DND-41 (cell line): ENCODE measurements at places on chromosomes 11 and 22.

GRCh38 chr11:61037441-61038093 is 64.7 kb upstream of the CD5 start:
- no peak for DNase-seq

GRCh38 chr11:101438126-101438525 is 145.7 kb downstream of the TRPC6 start:
- no peak for DNase-seq

- DNase-seq: no peak
Observed at GRCh38 chr22:38066381-38067027, 9.3 kb downstream of the PICK1 start.

DNA sequence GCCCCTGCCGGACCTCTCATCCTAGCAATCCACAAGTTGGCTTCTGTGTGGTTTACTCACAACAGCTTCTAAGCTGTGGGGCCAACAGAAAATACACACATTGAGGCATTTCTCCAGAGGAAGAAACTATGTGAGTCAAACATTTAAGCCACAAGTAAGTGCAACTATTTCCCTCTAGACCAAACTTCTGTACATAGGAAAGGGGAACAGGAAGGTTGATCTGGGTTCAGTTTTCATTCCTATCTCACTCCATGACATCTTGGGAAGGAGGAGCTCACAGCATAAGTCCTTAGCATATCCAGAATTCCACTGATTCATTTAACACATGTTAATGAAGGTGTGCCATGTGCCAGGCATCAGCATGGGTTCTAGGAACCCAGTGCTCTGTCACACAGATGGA is 72.8 kb upstream of the PICALM start:
- DNase-seq: no peak

- DNase-seq: no peak
Observed at GRCh38 chr11:70024773-70025045, 53.4 kb upstream of the ANO1 start.

GRCh38 chr11:65454696-65455456 is 32.3 kb downstream of the NEAT1 start:
- peak; percentile 80 for DNase-seq

GRCh38 chr11:12189543-12190235 is 79.3 kb downstream of the MICAL2 start:
- DNase-seq: no peak

DNA sequence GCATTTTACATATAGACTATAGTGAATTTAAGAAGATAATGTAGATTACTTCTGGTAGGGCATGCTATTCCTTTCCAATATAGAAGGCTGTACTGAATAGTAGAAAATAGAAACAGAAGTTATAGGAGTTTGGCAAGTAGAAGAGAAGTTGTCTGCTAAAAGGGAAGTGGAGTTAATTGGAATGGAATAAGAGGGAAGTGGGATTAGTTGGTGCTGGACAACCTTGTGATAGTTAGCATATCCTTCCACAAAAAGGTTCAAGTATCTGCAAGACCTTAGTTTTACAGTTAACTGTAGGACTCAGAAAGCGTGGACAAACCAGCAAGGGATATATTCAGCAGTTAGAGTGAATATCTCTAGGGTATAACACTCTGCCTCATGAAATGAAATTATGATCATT is 185.5 kb downstream of the SWAP70 start:
- no peak for DNase-seq

- DNase-seq: no peak
Observed at GRCh38 chr11:119928047-119928446, 199.0 kb upstream of the NECTIN1 start.

GRCh38 chr22:37063431-37064420 is 12.2 kb downstream of the KCTD17 start:
- DNase-seq: peak; percentile 23

GRCh38 chr22:45009606-45010531 is at the start of gene PHF21B:
PHF21B (minus strand) TSS chr22:45010005; CDS start chr22:45009549, 456 bp downstream.
- DNase-seq: peak; percentile 89

DNA sequence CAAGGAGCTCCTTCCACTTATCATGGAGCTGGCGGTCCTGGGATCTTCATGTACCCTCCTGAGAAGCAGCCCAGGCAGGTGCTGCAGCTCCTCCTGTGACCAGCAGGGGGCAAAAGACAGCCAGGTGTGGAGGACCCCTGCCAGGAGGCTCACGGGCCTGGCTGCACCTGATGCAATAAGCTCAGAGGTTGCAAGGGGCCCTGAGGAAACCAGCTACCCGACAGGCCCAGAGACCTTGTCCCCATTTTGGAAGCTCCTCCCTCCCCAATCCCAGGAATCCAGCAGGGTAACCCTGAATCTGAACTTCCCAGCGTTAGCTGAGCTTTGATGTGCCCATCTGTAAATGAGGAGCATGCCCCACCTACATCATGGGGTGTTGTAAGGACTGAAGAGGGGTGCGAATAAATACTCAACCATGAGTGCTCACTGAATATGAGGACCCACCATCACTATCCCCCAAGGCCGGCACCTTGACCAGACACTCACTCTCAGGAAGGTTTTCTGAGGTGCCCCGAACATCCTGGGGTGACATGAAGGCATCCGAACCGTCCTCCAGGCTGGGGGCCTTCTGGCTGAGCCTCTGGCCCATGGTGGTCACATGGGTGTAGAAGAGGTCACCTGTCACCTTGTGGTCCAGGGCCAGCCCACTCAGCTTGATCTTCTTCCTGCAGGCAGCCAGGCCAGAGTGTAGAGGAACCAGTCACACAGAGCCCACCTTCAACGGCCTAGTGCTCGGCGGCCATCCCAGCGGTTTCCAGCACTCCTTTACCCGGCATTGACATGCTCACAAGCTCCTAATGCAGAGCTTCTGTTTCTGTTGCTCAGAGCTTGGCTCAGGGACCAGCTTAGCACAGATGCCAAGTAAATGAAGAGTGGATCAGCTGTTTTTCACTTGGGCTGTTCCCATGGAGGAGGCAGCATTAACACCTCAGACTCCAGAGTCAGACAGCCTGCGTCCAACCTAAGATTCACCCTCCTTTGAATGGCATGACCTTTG is 21.7 kb downstream of the SLC43A1 start:
- peak; percentile 76 for DNase-seq

- no peak for DNase-seq
Observed at GRCh38 chr11:910044-910588, 494 bp downstream of the CHID1 start.

DNA sequence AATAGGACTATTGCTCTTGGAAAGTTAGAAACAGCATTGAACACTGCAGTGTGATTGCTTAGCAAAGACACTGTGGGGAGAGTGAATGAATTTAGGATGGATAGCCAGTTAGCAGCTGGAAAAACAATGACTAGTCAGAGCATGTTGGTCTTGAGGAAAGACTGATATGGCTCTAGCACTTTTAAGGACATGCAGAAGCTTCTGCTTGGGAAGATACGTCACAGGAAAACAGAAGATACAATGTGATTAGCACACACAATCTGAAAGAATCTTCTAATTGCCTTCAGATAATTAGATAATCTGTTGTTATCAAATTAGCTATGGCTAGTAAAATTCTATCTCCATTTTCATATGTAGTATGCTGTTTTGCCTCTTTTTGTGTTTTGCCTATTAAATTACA is 530.7 kb upstream of the CHORDC1 start:
- DNase-seq: no peak

DNA sequence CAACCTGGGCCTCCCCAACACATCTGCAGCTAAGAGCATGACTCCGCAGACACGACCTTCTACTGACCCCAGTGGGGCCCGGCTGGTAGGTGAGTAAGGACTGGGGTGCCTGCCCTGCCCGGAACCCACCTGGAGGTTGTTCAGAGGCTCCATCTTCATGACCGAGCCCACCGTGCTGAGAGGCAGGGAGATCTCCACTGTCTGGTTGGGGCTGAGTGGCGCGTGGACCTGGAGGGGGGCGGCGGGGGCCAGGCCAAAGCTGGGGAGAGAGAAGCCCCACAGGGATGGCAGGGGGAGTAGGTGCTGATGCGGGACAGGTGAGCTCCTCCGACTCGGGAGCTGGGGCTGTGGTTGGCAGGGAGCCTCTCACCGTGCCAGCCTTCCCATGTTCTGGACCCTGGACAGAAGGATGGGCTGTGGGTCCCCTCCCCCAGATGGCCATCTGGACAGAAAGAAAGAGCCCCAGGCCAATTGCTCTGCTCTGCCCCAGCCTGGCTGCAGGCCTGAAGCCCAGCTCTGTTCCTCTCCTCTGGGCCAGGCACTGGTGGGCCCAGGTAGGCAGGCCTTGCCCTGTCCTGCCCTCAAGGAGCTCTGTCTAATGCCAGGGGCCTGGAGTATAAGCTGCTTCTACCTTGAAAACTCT is 16.3 kb upstream of the RASL10A start:
- no peak for DNase-seq

- no peak for DNase-seq
Observed at GRCh38 chr11:115183830-115184229, 320.4 kb downstream of the CADM1 start.

- no peak for DNase-seq
Observed at GRCh38 chr22:48551061-48551460, 1276.6 kb downstream of the BRD1 start.

DNA sequence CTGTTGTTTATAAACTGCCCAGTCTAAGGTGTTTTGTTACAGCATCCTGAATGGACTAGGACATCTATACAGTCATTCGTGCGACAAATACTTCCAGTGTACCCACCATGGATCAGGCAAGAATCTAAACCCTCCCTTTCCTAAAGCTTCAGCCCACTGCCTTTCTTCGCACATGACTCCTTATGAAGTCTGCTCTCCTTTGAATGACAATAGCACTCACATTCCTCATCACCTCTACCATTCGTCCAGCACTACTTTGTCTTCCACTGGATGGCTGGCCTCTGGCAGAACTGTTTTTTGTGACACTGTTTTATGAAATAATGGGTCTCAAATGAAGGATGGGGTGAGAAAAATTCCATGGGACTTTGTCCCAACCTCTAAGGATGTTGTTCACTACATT is 89.8 kb upstream of the LIN7C start:
- no peak for DNase-seq

DNA sequence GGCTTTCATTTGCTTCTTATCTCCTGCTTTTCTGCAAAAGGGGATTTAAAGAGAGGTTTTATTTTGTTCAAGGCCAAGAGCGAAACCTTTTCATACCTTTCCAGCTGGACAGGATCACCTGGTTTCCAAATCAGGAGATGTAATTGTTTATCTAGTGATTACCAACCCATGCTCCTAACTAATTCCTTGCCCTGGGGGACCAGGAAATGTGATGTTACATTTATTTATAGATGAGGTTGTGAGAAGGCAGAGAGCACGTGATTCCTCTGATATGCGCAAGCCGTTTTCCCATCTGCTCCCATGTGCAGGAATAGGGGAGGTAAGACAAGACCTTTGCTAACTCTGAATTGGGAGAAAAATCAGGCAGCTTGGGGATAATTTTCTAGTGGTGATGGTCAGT is 507.2 kb upstream of the LARGE1 start:
- no peak for DNase-seq

- no peak for DNase-seq
Observed at GRCh38 chr11:121417607-121418006, 34.5 kb upstream of the SORL1 start.

DNA sequence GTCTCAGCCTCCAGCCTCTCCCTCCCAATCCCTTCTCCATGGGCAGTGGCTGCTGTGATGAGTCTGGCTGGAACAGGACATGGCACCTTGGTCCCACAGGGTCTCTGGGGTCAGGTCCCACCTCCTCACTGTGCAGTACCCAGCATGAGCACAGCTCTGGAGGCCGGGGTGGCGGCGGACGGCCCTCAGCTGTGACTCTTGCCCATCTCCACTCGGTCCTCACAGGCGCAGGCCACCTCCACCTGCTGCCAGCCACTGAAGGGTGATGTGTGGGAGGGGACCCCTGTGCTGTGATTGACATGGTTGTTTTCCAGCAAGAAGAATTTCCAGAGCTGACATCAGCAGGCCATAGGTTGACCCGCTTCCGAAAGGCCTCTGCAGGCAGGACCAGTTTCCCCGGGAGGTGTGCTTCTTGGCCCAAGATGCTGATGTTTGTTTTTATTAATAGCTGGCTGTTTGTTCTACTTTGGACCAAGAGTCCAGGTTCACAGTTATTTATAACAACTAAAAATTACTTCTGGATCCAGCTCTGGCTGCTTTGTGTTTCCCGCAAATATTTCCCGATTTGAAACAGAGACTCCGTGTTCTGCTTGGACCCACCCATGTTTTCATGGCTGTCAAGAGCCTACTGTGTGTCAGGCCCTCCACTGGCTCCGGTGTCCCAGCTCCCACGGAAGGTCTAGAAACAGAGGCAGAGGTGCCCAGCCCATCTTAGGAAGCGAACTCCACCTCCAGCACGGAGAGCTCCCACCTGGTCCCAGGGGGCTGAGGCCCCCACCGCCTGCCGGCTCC is 45.7 kb downstream of the SCUBE1 start:
- DNase-seq: no peak
